ENCODE measurements at places on chromosomes 16 and 17.

- DNase-seq = no peak
- no peaks in the 10 kb centered on the region for H3K36me3 ChIP-seq
- H3K27me3 ChIP-seq = peaks cover 5% of the 10 kb centered on the region
- peaks cover 2% of the 10 kb centered on the region for H3K4me1 ChIP-seq
- no peak overlapping the region for H3K4me3 ChIP-seq
- H3K27ac ChIP-seq = no peak overlapping the region
These were observed 140.2 kb upstream of the ADAMTS18 start for GRCh38 chr16:77574867-77575624.

GRCh38 chr17:63963123-63963522, 9.6 kb downstream of the SCN4A start:
- H3K4me1 ChIP-seq = peaks cover 12% of the 10 kb centered on the region
- no peaks in the 10 kb centered on the region for H3K27me3 ChIP-seq
- H3K4me3 ChIP-seq = no peak overlapping the region
- no peaks in the 10 kb centered on the region for H3K36me3 ChIP-seq

GRCh38 chr17:18008496-18009268, 30.3 kb downstream of the ATPAF2 start:
- H3K4me3 ChIP-seq = no peak overlapping the region
- H3K27ac ChIP-seq = no peak overlapping the region
- no peaks in the 10 kb centered on the region for H3K4me1 ChIP-seq
- H3K27me3 ChIP-seq = no peaks in the 10 kb centered on the region
- H3K36me3 ChIP-seq = no peaks in the 10 kb centered on the region

DNA sequence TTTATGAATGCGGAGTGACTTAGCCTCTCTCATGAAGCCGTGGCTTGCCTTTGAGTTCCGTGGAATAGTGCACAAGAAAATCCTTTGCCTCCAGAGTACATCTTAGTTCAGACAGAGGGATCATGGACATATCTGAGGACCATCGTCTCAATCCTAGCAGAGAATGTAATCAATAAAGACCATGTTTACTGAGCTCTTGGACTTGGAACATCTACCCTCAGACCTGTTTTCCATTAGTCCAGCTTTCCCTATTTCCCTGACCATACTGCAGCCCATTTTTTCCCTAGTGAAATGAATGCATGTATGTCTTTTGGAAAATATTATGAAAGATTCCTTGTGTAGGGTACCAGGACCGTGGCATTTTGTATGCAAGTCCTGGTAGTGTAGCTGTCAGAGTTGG, 90.2 kb downstream of the PLCG2 start:
- H3K27me3 ChIP-seq = no peaks in the 10 kb centered on the region
- H3K27ac ChIP-seq = no peak overlapping the region
- DNase-seq = no peak

DNA sequence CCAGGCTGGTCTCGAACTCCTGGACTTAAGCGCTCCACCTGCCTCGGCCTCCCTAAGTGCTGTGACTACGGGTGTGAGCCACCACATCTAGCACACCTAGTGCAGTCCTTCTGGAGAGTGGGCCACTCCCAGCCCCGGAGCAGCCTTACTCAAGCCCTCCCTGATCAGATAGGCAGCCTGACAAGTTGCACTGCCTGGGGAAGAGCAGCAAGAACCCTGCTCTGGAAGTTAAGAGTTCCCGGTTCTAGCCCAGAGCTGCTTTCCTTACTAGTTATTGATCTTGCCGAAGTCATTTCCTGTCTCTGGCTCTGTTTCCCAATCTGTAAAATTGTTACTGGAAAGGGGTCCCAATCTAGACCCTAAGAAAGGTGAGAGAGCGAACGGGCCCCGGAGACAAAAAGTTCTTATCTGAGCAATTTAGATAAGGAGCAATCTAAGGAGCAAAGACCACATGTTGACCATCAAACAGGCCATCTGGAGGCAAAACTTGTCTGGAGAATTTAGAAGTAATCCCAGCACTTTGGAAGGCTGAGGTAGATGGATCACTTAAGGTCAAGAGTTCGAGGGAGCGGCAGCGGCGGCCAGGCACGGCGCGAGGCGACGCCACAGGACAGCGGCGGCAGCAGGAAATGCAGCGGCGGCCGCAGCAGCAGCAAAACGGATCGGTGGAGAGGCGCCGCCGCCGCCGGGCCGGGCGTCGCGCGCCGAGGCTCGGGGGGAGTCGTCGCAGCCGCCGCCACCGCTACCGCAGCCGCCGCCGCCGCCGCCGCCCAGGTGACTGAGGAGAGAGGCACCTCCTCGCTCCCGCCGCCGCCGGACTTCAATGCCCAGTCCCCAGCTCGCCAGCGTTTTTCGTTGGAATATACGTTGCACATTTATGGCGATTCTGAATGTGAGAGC, 4.3 kb upstream of the NAGLU start:
- no peak overlapping the region for H3K27ac ChIP-seq
- peaks cover 8% of the 10 kb centered on the region for H3K27me3 ChIP-seq
- H3K36me3 ChIP-seq = no peaks in the 10 kb centered on the region
- peak overlapping the region; percentile 75 for H3K4me3 ChIP-seq
- DNase-seq = peak; percentile 45
- H3K4me1 ChIP-seq = peaks cover 29% of the 10 kb centered on the region

- DNase-seq = no peak
- H3K36me3 ChIP-seq = peaks cover 22% of the 10 kb centered on the region
- no peak overlapping the region for H3K27ac ChIP-seq
- H3K4me3 ChIP-seq = no peak overlapping the region
- peaks cover 10% of the 10 kb centered on the region for H3K4me1 ChIP-seq
- no peaks in the 10 kb centered on the region for H3K27me3 ChIP-seq
These were observed 32.8 kb downstream of the HELZ start for GRCh38 chr17:67212231-67212630.

- DNase-seq = no peak
- H3K4me3 ChIP-seq = no peak overlapping the region
- H3K27ac ChIP-seq = no peak overlapping the region
- no peaks in the 10 kb centered on the region for H3K27me3 ChIP-seq
- no peaks in the 10 kb centered on the region for H3K36me3 ChIP-seq
These were observed 35.8 kb upstream of the IL34 start for GRCh38 chr16:70610273-70611223.

GRCh38 chr17:82696916-82697807, 1.3 kb downstream of the RAB40B start:
- H3K27ac ChIP-seq = no peak overlapping the region
- DNase-seq = no peak
- H3K27me3 ChIP-seq = peaks cover 5% of the 10 kb centered on the region
- H3K4me1 ChIP-seq = peaks cover 8% of the 10 kb centered on the region
- H3K36me3 ChIP-seq = peaks cover 7% of the 10 kb centered on the region

DNA sequence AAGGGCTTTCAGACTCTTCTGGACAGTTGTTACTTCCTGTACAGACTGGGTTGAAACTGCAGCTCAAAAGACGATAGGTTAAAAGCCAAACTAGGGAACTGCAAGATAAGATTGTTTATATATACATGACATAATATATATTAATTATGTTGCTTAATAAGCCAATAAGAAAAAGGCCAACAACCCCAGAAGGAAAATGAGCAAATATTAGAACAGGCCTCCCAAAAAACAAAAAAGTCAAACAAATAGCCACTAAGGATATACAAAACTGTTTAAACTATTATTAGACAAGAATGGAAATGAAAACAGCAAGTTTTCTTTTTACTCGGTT, 495 bp upstream of the CMTR2 start:
- no peak for DNase-seq
- H3K4me1 ChIP-seq = peaks cover 19% of the 10 kb centered on the region
- peaks cover 37% of the 10 kb centered on the region for H3K36me3 ChIP-seq
- peak overlapping the region; percentile 88 for H3K4me3 ChIP-seq
- peaks cover 13% of the 10 kb centered on the region for H3K27me3 ChIP-seq
- H3K27ac ChIP-seq = peak overlapping the region; percentile 84

- H3K4me3 ChIP-seq = no peak overlapping the region
- peaks cover 12% of the 10 kb centered on the region for H3K4me1 ChIP-seq
- no peak overlapping the region for H3K27ac ChIP-seq
- no peaks in the 10 kb centered on the region for H3K36me3 ChIP-seq
- DNase-seq = no peak
These were observed 145.7 kb upstream of the IRX3 start for GRCh38 chr16:54431997-54432896.

DNA sequence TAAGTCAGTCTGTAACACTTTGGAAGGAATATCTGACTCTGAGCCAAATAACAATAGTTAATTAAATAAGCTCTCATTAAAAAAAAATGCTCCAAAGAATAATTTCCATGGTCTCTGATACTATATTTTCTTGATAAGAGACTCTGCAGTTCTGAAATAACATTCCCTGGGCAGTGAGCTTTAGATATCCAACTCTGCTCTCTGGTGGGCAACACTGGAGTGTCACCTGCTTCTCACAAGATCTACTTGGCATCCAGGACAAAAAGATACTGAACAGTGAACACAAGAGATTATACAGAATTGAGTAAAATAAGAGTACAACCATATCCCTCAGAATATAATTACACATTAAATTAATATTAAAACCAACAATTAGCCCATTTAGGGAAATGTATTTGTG, 13.7 kb downstream of the BLMH start:
- no peak overlapping the region for H3K4me3 ChIP-seq
- peaks cover 71% of the 10 kb centered on the region for H3K36me3 ChIP-seq
- H3K27me3 ChIP-seq = no peaks in the 10 kb centered on the region

GRCh38 chr17:10316801-10317542, 55.8 kb downstream of the MYH13 start:
- no peak overlapping the region for H3K4me3 ChIP-seq
- H3K4me1 ChIP-seq = peaks cover 9% of the 10 kb centered on the region
- DNase-seq = peak; percentile 10
- no peaks in the 10 kb centered on the region for H3K36me3 ChIP-seq
- no peak overlapping the region for H3K27ac ChIP-seq

Data from activated T-helper 2 cell treated with anti-CD3 and anti-CD28 coated beads, Interferon-gamma antibody, Interleukin-2, Interleukin-4, amounts not matched to agents 10 μg/mL and 5 μg/mL and 100 μg/mL, durations not matched to agents 14 hours and 24 hours and 36 hours (primary cell).